ENCODE measurements at places on chromosomes 7 and 10.

DNA sequence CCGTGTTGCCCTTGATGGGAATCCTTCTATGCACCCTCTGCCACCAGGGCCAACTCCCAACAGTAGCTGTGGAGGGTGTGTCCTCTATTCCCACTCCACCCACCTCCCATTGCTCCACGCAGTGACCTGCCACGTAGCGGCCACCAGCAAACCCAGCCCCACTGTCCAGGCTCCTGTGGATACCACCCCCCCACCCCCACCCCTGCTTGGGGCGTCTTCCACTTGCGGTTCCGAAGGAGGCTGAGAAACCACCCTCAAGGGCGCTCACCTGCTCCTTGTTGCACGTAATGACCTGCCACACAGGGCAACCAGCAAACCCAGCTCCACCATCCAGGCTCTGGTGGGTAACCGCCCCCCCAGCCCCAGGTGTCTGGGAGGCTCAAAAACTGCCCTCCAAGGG lies 72.0 kb downstream of the DIP2C start:
- DNase-seq: no peak

DNA sequence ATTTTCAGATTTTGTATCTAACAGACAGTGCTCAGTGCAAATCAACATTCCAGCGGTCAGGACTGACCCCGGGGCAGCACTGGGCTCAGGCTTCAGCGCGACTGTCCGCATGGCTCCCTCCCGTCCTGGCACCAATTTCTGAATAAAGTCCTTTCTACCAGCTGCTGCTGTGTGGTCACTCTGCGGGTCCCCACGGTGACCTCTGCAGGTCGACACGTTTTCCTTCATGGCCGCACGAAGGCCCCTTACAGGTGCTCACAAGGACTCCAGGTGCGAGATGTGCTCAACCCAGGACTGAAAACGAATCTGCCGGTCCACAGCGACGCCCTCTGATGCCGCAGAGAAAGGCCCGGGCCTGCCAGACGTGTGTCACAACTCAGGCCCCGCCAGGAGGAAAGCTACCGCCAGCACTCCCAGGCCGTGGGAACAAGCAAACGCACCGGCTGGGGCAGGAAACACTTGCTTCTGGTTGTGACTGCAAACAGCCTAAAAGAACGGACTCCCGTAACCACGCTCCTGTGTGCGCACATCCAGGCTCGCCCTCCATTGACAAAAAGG lies 3.7 kb upstream of the UTF1 start:
- no peak for DNase-seq

- DNase-seq: no peak
Measured at GRCh38 chr10:90865401-90865800, 6.4 kb upstream of the RPP30 start.

GRCh38 chr10:21385536-21385935 lies 139.9 kb downstream of the SKIDA1 start:
- no peak for DNase-seq

DNA sequence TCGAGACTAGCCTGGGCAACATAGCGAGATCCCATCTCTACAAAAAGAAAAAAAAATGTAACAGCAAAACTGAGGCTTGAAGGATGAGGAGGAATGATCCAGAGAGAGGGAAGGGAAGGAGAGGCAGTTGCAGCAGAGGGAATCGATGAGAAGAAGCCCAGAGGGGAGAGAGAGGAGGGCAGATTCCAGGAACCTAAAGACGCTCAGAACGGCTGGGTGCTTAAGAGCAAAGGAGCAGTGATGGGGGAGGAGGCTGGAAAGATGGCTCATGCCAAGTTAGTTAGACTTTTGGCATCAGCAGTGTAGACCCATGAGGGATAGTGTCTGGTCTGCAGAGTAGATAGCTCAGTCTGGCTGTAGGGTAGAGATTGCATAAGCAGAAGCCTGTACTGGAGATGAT lies 10.3 kb upstream of the MUC17 start:
- DNase-seq: no peak

DNA sequence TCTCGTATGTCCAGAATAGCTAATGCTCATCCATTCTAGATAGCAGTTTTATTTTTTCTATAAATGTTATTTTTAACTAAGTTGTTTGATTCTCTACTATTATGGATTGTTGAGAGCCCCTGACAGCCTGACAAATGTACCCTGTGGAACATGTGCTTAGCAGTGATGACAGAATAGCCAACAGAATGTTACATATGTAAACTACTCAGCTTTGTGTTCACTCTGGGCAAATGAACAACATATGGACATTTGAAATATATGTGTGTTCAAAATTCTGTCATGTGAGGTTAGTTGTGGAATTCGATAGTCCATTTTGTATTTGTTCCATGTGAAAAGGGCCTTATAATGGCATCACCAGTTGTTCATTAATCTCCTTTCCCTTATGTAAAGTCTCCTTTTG lies 199.7 kb downstream of the EXOC4 start:
- no peak for DNase-seq

DNA sequence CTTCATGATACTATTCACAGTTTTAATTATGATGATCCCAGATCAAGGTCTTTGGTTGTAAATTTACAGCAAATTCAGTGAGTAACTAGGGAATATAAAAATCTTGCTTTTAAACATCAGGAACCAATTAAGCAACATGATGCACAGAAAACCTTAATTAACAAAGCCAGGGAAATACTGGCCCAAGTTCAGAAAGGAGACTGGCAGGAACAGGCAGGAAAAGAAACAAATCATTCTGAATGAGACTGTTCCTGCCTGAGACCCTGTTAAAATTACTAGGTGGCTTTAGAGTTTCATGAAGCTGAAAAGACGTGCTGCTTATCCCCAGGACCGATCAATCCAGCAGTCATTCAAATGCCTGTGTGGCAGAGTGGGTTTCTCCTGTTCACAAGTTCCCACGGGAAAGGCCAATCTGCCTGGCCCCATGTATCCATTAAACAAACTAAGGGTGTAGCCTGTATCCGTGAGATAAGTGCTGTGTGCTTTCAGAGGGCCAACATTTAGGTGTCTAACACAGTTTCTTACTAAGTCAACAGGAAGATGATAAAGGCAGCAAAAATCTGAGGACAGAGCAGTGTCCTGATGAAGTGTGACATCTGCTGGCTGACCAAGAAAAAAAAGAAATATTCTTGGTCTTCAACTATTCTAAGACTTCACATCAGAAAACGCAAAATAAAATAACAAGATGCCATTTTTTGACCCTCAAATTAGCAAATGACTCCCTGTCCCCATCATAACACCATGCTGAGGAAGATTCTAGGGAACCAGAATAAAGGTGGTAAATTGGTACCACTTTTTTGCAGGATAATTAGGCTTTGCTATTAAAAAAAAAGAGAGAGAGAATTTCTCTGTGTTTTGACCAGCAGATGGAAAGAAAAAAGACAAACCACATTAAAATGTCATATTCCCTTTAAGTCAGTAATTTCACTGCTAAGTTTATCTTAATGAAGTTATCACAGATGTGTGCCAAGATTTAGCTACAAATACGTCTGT lies 34.2 kb downstream of the PUS7 start:
- peak; percentile 61 for DNase-seq

GRCh38 chr7:82527851-82528250 lies 84.3 kb upstream of the CACNA2D1 start:
- DNase-seq: no peak

- no peak for DNase-seq
Measured at GRCh38 chr7:48182718-48183369, 11.6 kb downstream of the ABCA13 start.

DNA sequence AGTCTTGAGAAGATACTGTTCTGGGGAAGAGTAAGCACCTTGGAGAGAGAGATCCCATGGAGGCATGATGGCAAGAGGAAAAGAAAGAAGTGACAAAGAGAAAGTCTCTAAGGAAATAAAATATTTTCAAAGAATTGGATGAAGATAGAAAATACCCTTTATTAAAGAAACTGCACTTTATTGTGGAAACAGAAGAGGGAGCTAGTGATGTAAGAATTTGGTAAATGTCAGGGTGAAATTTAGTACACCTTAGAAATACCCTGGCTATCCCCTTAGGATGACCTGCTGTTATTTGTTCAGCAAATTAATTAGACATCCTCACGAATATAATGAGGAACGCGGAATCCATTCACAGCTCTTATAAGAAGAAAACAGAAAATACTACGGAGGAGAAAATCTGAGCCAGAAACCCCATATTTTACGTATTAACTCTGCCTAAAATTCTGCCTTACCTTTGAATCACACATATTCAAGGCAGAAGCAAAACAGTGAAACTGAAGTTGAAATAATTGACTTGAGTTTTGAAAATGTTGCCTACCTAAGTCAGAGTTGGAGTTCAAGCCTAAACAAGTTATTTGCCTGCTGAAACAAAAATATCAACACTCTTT lies 90.7 kb downstream of the TFPI2 start:
- peak; percentile 17 for DNase-seq

- no peak for DNase-seq
Measured at GRCh38 chr7:23539494-23539907, 7.7 kb upstream of the TRA2A start.

DNA sequence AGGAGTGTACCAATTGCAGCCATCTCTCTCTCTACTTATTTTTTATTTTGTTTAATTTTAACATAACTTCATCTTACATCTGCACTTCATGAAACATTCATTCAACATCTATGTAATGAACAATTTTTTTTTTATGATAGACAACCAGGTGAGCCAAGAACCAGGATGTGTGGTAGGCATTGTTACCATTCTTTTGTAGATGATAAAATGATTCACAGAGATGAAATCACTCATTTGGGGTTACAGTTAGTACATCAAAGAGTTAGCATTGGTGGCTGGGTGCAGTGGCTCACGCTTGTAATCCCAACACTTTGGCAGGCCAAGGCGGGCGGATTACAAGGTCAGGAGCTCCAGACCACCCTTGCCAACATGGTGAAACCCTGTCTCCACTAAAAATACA lies 127.8 kb downstream of the HDAC9 start:
- no peak for DNase-seq

DNA sequence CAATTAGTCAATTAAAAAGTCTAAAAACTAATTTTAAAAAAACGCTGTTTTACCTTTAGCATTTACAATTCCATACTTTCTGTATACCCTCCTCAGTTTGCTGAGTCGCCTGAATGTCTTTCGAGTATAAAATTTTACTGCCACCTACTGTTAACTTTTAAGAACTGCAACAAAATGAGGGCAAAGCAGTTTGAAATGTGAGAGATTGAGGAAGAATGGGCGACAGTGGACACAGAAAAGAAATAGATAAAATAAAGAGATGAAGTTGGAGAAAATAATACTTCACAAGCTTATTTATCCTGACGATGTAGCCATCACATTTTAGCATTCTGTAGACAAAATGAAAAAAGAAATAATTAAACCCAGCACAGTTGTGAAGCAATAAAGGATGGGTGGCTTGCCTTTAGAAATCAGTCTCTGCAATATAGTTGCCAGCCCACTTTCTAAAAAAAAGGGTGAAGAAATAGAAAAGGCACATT lies 110.8 kb upstream of the PTN start:
- DNase-seq: peak; percentile 57

DNA sequence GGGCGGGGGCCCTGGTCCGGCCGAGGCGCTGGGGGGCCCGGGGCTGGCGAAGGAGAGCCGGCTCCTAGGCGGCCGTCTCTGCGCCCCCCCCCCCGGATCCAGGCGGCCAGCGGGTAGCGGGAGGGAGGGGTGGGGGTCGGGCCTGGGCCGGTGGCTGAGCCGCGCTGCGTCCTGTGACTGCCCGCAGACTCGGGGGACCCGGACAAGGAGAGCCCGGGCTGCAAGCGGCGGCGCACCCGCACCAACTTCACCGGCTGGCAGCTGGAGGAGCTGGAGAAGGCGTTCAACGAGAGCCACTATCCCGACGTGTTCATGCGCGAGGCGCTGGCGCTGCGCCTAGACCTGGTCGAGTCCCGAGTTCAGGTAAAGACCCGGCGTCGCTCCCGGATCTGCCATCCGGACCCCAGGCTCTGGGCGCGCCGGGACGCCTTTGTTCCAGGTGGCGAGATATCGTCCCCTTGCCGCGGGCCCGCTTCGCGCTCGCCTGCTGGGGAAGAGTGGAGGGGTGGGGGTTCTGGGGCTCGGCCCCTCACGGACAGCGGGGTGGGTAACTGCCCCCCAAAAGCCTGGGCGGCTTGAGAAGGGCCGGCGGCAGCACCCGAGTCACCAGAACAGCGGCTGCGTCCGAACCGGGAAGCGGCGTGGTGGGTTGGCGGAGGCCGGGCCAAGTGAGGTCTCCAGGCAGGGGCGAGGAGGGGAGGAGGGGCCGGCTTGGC lies 819 bp downstream of the UNCX start:
- no peak for DNase-seq

DNA sequence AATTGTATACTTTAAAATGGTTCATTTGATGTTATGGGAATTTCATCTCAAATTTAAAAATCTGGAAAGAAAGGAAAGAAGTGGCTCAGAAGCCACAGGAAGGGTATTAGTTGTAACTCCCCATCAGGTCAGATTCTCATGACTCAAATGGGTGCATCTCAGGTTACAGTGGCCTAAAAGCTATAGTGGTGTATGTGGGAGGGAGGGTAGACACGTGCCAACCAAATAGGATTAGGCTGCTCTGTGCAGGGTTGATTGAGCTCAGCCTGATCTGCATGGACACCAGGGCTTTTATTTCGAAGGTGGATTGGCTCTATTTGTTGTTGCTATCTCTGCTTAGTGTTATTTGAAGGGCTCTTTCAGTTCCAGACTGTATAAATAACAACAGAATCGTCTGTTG lies 121.5 kb upstream of the PRR15 start:
- DNase-seq: peak; percentile 21

- no peak for DNase-seq
Measured at GRCh38 chr10:69703766-69704630, 74.0 kb downstream of the FAM241B start.

- DNase-seq: no peak
Measured at GRCh38 chr10:106872176-106872575, 292.3 kb downstream of the SORCS1 start.

DNA sequence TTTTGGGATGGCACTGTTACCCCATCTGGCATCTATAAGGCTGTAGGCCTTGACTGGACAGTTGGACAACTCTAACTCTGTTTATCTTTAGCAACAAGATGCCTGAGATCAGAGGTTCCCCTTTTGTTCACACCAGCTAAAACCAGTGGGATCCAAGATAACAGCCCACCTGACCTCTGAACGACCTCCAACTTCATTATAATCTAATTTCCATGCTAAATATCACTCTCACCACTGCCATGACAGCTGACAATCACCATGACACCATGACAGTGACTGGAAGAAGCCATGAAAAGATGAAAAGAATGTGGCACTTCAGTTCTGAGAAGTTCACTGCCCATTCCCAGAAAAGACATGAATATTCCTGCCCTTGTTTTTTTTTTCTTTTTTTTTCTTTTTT lies 281.4 kb upstream of the TAC1 start:
- DNase-seq: no peak

DNA sequence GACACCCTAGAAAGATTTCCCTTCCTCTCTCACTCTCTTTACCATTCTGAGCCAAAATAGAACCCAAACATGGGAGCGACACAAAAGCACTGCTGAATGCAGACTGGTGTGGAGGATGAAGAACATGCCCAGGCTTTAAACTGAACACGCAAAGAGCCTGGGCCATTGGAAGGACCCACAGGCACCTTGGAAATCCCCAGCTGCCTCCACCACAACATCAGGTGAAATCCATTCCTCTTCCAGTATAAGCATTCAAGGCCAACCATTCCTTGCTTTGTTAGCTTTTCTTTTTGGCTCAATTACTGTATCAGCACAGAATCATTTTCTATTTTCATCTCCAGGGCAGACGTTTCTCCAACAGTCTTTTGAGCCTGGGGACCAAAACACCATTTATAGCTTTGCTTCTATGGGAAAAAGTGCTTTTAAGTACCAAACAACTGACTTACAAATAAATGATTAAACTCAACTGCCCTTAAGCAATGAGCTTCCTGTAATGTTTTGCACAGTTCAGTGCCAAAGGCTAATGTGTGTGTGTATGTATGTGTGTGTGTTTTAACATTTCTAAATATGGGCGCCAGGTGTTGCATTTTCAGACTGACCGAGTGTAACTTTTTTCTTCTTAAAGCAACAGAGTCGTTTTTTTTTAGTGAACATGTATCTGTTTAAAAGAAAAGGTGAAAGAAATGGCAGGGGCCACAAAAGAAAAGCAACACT lies 16.2 kb upstream of the BLNK start:
- DNase-seq: no peak
